Suppressor macrophage (primary cell): ENCODE measurements at places on chromosomes 12 and 14.

- DNase-seq = no peak
Measured at GRCh38 chr12:65923228-65923627, 98.9 kb downstream of the HMGA2 start.

GRCh38 chr12:94299846-94300245, 151.5 kb downstream of the PLXNC1 start:
- no peak for DNase-seq

DNA sequence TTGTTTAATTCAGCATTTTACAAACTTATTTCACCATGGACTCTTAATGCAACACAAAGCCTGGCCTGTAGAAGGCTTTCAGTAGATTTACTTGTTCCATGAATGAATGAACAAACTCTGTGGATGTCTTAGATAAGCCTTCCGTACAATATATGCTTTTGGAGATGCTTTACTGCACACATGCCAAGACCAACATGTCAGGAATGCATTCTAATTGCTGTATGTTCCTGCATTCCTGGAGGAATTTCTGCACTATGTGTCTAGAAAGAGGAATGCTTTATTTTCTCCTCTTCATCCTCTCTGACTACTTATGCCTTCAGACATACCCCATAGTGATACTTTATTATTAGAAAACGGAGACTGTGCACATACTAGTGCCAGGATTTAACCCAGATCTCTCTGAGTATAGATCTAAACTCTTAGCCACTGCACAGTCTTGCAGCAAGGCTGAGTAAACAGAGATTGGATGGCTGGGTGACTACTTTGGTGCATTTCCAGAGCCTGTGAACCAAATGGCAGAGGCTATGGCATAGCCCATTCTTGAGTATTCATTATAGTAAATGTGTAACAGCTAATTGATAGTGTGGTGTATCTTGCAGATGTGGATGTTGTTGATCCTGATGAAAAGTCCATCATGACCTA, 108.2 kb downstream of the SYNE2 start:
- DNase-seq = no peak

- no peak for DNase-seq
Measured at GRCh38 chr12:65878540-65878939, 54.3 kb downstream of the HMGA2 start.

GRCh38 chr14:78335531-78335930, 165.4 kb downstream of the NRXN3 start:
- peak; percentile 54 for DNase-seq

- no peak for DNase-seq
Measured at GRCh38 chr12:82981150-82981549, 294.4 kb downstream of the TMTC2 start.
